WTC11 (cell line): ENCODE measurements at places on chromosomes 11 and 22. TPM values are rescaled to one million over a fixed set of nuclear protein-coding genes. Genes with fewer than 3 reads are reported as not detected.

The SGSM1 gene
- 4.1 to 6.5 TPM (median 6.5 TPM) in 3 replicates for total RNA-seq

The CAPN5 gene
- total RNA-seq = 24.0 to 27.4 TPM (median 24.3 TPM) in 3 replicates

The LMNTD2 gene
- 4.0 to 6.0 TPM (median 5.9 TPM) in 3 replicates for total RNA-seq

The APOL3 gene
- 0.26 to 0.60 TPM (median 0.32 TPM) in 3 replicates for total RNA-seq

The SHISAL1 gene
- 1.8 to 2.7 TPM (median 1.8 TPM) in 3 replicates for total RNA-seq

The BTG4 gene
- total RNA-seq = 0.18 TPM in 1 of 3 replicates, not detected in the others

The GGTLC3 gene
- not detected in 3 replicates for total RNA-seq

The SYCE3 gene
- 0.46 to 0.89 TPM (median 0.85 TPM) in 3 replicates for total RNA-seq

The TMEM121B gene
- 7.5 to 8.3 TPM (median 7.7 TPM) in 3 replicates for total RNA-seq

DNA sequence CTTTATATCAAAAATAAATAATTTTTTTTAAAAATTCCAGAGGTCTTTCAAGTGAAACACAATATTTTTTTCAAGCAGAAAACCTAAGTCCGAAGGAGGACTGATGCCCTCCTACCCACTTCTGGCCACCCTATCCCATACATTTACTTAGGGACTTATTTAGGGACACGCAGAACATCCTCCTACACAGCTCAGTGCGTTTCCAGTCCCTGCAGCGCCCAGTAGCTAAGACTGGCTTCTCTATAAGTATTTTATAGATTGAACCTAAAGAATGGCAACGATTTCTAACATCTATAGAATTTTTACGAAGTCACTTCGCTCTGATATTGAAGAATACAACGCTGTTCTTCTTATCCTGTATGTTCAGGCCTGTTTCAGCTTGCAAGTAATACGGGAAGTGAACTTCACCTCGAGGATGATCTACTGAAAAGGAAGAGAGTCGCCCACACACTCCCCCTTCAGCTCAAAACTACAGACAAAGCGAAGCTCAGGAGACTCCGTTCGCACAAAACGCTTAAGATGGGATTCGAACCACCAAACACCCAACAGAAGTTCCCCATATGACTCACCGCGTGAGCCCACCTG, 328 bp downstream of the CHEK2 start:
- H3K27me3 ChIP-seq = no peaks in the 10 kb centered on the region
- peaks cover 55% of the 10 kb centered on the region for H3K4me1 ChIP-seq
- peak overlapping the region; percentile 87 for H3K4me3 ChIP-seq
- no peak for DNase-seq
- peaks cover 27% of the 10 kb centered on the region for H3K36me3 ChIP-seq

- peaks cover 9% of the 10 kb centered on the region for H3K4me1 ChIP-seq
- peaks cover 19% of the 10 kb centered on the region for H3K36me3 ChIP-seq
- H3K4me3 ChIP-seq = no peak overlapping the region
- H3K27ac ChIP-seq = no peak overlapping the region
- no peak for DNase-seq
Observed at GRCh38 chr11:79960461-79960860, 519.6 kb upstream of the TENM4 start.

DNA sequence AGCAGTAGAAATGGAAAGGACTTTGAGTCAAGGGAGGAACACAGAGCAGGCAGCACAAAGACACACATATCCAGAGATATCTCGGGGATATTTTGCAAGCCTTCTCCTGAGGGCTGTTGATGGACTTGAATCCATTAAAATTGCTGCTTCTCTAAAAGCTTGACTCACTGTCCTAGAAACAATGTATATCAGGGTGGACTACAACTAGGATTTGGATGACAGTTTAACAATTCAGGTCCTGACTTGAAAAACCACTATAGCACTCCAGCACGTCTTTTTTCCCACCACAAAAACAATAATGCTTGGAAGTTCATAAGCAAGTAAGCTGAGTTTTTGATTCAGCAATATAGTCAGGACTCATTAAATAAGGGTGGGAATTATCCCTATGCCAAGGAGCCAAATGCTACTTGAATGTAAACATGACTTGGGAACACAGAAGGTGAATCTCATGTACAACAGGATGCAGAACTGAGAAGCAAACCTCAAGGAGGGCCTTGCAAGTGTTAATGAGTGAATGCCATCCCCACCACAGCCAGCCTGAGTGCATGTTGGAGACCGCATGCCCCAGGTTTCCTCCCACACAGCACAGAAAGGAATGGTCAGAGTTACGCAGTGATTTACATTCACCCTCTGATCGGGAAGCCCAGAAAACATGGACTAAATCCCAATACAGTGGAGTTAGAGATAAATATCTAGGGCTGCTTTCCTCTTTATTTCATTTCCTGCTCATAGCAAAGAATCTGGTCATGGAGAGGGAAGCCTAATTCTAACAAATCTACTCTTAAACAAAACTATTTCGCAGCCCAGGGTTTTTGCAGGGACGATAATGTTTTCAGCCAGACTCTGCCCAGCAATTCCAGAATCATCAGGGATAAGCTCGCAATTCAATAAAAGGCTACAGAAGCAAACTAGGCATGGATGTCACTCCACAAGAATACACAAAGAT, 98.4 kb upstream of the OR9G4 start:
- no peak for DNase-seq
- H3K36me3 ChIP-seq = peaks cover 23% of the 10 kb centered on the region
- H3K27me3 ChIP-seq = no peaks in the 10 kb centered on the region
- no peak overlapping the region for H3K27ac ChIP-seq
- H3K4me1 ChIP-seq = no peaks in the 10 kb centered on the region

GRCh38 chr11:8566613-8567210, 27.3 kb downstream of the STK33 start:
- no peaks in the 10 kb centered on the region for H3K4me1 ChIP-seq
- no peaks in the 10 kb centered on the region for H3K27me3 ChIP-seq
- no peak overlapping the region for H3K27ac ChIP-seq
- no peak for DNase-seq
- H3K36me3 ChIP-seq = peaks cover 5% of the 10 kb centered on the region
- H3K4me3 ChIP-seq = no peak overlapping the region

DNA sequence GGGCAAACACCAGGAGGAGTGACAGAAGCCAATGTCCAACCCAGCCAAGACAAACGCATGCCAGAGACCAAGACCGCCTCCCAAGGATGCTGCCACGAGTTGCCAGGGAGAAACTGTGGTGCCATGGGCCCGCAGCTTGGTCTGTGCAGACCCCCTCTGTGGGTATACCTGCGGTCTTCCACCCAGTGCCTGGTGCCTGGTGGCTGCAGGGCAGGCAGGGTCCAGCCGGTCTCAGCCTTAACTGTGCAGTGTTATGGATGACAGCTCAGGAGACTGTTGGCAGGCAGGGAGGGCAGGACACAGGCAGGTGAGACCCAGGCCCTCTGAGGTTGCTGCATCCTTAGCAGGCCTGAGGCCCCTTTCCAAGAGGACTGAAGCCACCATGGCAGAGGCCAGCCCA, 97.9 kb downstream of the MED15 start:
- no peak for DNase-seq
- no peaks in the 10 kb centered on the region for H3K27me3 ChIP-seq
- H3K4me3 ChIP-seq = no peak overlapping the region

DNA sequence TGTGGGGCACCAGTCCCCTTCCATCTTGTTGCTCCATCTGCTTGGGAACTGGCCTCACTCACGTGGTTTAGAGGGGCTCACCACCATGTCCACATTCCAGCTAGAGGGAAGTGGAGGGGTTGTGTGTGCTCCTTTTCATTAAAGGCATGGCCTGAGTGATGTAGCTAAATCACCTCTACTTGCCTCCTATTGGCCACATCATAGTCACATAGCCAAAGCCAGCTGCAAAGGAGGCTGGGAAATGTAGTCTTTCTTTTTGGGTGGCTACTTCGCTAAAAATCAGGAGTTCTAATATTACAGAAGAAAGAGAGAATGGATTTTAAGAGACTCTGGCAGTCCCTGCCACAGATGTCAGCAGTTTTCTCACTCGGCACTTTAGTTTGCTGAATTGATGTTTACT, 63.0 kb upstream of the ALX4 start:
- no peaks in the 10 kb centered on the region for H3K36me3 ChIP-seq
- H3K27me3 ChIP-seq = peaks cover 30% of the 10 kb centered on the region
- peaks cover 3% of the 10 kb centered on the region; the same call in 1 of the 2 replicates for H3K4me1 ChIP-seq

DNA sequence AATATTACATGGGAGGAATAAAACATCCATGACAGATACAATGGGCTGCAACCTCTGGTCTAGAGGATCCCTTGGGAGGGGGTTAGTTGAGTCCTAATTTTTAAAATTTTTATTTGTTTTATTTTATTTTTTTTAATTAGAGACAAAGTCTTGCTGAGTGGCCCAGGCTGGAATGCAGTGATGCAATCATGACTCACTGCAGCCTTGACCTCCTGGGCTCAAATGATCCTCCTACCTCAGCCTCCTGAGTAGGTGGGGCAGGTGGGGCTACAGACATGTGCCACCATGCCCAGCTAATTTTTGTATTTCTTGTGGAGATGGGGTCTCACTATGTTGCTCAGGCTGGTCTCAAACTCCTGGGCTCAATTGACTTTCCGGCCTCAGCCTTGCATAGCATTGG, 43.1 kb downstream of the FDX1 start:
- peaks cover 21% of the 10 kb centered on the region for H3K4me1 ChIP-seq
- no peaks in the 10 kb centered on the region for H3K27me3 ChIP-seq
- DNase-seq = no peak
- no peak overlapping the region for H3K27ac ChIP-seq
- no peak overlapping the region for H3K4me3 ChIP-seq

GRCh38 chr22:38645430-38645829, 10.8 kb downstream of the FAM227A start:
- no peak overlapping the region for H3K4me3 ChIP-seq
- no peak for DNase-seq
- H3K27me3 ChIP-seq = no peaks in the 10 kb centered on the region

DNA sequence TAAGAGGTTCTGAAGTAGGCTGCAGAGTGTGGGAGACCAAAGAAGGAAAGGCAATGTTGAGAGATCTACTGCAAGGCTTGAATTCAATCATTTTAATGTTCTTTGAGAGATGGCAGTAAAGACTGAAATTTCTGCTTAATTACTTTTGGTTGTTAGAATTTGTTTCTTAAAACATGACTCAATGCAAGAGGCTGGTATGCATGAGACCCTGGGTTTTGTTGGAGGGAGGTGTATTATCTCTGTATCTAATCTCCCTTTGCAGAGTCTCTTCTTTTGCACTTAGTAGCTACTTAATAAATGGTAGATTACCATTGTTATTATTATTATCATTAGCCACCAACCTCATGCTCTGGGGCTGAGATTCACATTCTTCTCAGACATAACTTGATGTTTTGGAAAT, 87.4 kb upstream of the DRD2 start:
- no peaks in the 10 kb centered on the region for H3K36me3 ChIP-seq
- no peak for DNase-seq
- H3K4me1 ChIP-seq = peaks cover 51% of the 10 kb centered on the region
- H3K27me3 ChIP-seq = no peaks in the 10 kb centered on the region
- no peak overlapping the region for H3K4me3 ChIP-seq

DNA sequence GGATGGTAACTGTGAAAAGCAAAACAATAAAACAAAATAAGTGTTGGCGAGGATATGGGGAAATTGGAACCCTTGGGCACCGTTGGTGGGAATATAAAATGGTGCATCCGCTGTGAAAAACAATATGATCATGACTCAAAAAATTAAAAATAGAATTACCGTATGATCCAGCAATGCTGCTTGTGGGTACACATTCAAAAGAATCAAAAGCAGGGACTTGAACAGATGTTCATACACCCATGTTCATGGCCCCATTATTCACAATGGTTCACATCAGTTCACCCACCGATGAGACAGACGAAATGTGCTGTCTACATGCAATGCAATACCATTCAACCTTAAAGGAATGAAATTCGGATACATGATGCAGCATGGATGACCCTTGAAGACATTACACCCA, 1.2 kb upstream of the DERL3 start:
- DNase-seq = no peak
- H3K27me3 ChIP-seq = peaks cover 23% of the 10 kb centered on the region
- H3K4me3 ChIP-seq = peak overlapping the region; percentile 88; the same call in 1 of the 2 replicates
- peaks cover 23% of the 10 kb centered on the region for H3K4me1 ChIP-seq
- no peak overlapping the region for H3K27ac ChIP-seq

GRCh38 chr11:70829886-70830272, 422.5 kb downstream of the SHANK2 start:
- DNase-seq = no peak
- H3K4me3 ChIP-seq = no peak overlapping the region
- H3K4me1 ChIP-seq = peaks cover 43% of the 10 kb centered on the region
- H3K27me3 ChIP-seq = no peaks in the 10 kb centered on the region
- H3K36me3 ChIP-seq = no peaks in the 10 kb centered on the region

GRCh38 chr11:66218036-66218435, 50.4 kb upstream of the RAB1B start:
- H3K36me3 ChIP-seq = peaks cover 10% of the 10 kb centered on the region; the same call in 1 of the 2 replicates
- H3K4me1 ChIP-seq = peaks cover 8% of the 10 kb centered on the region
- no peaks in the 10 kb centered on the region for H3K27me3 ChIP-seq
- H3K4me3 ChIP-seq = no peak overlapping the region
- H3K27ac ChIP-seq = no peak overlapping the region

GRCh38 chr11:63369165-63369970, at the start of gene SLC22A9:
Gene SLC22A9 (plus strand): TSS chr11:63369785. CDS start chr11:63370057, 272 bp downstream.
- DNase-seq = no peak
- peaks cover 23% of the 10 kb centered on the region for H3K27me3 ChIP-seq
- no peak within 1 kb of the TSS for H3K4me3 ChIP-seq

- H3K36me3 ChIP-seq = 0 out of 2 replicates have a peak, but pooled peaks cover 3% of the 10 kb centered on the region
- no peak overlapping the region for H3K27ac ChIP-seq
- H3K27me3 ChIP-seq = no peaks in the 10 kb centered on the region
- H3K4me1 ChIP-seq = peaks cover 33% of the 10 kb centered on the region
- H3K4me3 ChIP-seq = no peak overlapping the region
Observed at GRCh38 chr11:33263549-33263948, 6.4 kb downstream of the HIPK3 start.

DNA sequence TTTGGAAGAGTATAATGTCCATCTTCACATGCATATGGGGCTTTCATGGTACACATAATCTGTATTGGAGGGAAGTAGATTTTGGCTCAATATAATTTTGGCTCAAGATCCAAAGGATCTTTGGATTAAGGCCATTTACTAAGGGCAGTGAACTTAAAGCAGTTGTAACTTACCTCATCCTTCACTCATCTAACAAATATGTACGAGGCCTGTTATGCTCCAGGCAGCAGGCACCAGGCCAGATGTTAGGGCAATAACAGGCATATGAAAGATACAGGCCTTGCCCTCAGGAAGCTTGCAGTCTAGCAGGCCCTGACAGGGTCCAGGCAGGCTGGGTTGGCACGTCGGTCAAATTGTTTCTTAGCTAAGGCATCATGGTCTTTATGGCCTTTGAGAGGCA, 44.6 kb downstream of the LIF start:
- H3K4me1 ChIP-seq = peaks cover 14% of the 10 kb centered on the region
- H3K27ac ChIP-seq = no peak overlapping the region; the same call in 1 of the 2 replicates
